ENCODE measurements at places on chromosomes 5 and 9. TPM values are rescaled to one million over a fixed set of nuclear protein-coding genes. Genes with fewer than 3 reads are reported as not detected.

- H3K27ac ChIP-seq: no peak overlapping the region
- DNase-seq: no peak
- no peak overlapping the region for H3K4me3 ChIP-seq
Measured at GRCh38 chr9:95452176-95452575, 64.6 kb downstream of the PTCH1 start.

- peak overlapping the region; percentile 34 for H3K27ac ChIP-seq
- no peaks in the 10 kb centered on the region for H3K27me3 ChIP-seq
Measured at GRCh38 chr5:151718153-151718552, 31.4 kb upstream of the SPARC start.

The PDE6A gene
- total RNA-seq: not detected

The TTC33 gene
- total RNA-seq: 6.6 TPM

The NEUROG1 gene
- total RNA-seq: not detected

- H3K27ac ChIP-seq: no peak overlapping the region
- no peak overlapping the region for H3K4me3 ChIP-seq
- no peaks in the 10 kb centered on the region for H3K36me3 ChIP-seq
- H3K27me3 ChIP-seq: no peaks in the 10 kb centered on the region
Measured at GRCh38 chr5:73061593-73061992, 58.8 kb upstream of the TMEM171 start.

DNA sequence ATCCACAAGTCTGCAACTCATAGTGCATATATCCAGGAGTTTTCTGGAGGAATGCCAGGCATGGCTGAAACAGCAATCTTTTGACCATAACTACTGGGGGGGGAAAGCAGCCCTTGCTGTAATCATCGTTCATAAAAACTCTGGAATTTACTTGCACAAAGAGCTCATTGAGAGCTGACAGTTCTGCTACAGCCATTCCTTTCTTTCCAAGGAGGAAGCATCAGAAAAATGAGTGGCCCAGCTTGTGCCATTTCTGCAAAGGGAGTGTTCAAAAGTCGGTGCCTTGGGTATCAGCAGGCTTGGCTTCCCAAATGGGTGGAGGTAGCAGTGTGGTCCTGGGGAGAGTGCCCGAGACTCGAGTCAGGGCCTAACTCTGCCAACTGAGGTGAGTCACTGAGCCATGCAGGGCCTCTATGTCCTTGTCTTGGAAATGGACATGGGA lies 101.5 kb downstream of the GCNT1 start:
- no peaks in the 10 kb centered on the region for H3K4me1 ChIP-seq
- H3K4me3 ChIP-seq: no peak overlapping the region
- H3K27ac ChIP-seq: no peak overlapping the region
- H3K27me3 ChIP-seq: no peaks in the 10 kb centered on the region
- H3K36me3 ChIP-seq: no peaks in the 10 kb centered on the region

DNA sequence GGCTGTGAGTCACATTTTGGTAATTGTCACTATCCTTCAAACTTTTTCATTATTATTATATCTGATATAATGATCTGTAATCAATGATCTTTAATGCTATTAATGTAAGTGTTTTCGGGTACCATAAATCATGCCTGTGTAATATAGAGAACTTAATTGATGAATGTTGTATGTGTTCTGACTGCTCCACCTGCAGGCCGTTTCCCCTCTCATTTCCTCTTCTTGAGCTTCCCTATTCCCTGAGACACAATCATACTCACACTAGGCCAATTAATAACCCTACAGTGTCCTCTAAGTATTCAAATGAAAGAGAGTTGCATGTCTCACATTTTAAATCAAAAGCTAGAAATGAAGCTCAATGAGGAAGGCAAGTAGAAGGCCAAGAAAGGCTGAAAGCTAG lies 420.9 kb upstream of the SGCD start:
- no peaks in the 10 kb centered on the region for H3K36me3 ChIP-seq
- H3K27ac ChIP-seq: no peak overlapping the region
- H3K4me3 ChIP-seq: no peak overlapping the region
- H3K4me1 ChIP-seq: no peaks in the 10 kb centered on the region

- no peak overlapping the region for H3K4me3 ChIP-seq
- no peaks in the 10 kb centered on the region for H3K36me3 ChIP-seq
- no peaks in the 10 kb centered on the region for H3K27me3 ChIP-seq
- no peak for DNase-seq
- H3K27ac ChIP-seq: no peak overlapping the region
Measured at GRCh38 chr5:43233946-43234345, 41.9 kb downstream of the NIM1K start.

- no peak overlapping the region for H3K27ac ChIP-seq
- no peaks in the 10 kb centered on the region for H3K4me1 ChIP-seq
- no peak overlapping the region for H3K4me3 ChIP-seq
Measured at GRCh38 chr5:169548315-169548714, 35.3 kb upstream of the SPDL1 start.

DNA sequence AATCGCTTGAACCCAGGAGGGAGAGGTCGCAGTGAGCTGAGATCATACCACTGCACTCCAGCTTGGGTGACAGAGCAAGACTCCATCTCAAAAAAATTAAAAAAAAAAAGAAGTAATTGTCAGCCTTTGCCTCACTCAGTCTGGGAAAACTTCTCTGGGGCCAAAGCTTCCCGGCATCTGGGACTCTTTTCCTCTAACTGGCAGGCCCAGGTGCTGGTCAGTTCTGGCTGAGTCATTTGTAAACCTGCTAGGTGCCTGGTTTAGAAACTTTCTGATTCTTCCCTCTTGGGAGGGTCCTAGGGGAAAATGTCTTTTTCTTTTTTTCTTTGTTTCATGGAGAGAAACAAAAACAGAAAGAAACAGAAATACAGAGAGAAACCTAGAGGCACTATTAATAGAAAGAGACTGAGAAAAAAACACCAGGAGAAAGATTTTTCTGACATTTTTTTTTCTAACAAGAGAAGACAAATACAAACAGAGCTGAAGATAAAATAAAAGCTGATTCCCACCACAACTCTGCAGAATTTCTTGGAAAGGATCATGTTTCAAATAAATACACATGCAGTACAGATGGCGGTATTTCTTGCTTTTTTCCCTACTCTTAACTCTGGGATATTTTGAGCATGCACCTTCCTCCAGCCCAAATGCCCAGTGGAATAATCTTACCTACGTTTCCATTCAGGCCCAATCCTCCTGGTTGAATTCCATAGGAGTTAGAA lies 22.1 kb upstream of the UBAP2 start:
- DNase-seq: no peak
- no peaks in the 10 kb centered on the region for H3K36me3 ChIP-seq
- H3K27me3 ChIP-seq: no peaks in the 10 kb centered on the region
- no peak overlapping the region for H3K27ac ChIP-seq
- H3K4me1 ChIP-seq: peaks cover 8% of the 10 kb centered on the region

The FABP6 gene
- total RNA-seq: not detected

DNA sequence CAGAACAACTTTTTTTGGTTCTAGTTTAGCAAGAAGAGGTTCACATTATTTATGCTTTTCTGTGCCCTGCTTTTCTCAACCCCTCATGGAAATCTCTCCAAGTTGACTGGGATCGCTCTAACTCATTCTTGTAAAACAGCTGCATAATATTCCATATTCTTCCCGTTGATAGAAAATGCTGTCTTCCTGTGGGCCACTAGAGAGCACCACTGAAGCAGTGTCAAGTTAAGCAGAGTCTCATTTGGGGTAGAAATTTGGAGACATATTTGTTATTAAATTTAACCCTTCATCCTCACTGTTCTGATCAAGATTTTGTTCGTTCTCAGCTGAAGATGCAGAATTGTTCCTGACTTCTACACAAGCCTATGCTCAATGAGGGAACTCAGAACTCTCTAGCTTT lies 140.1 kb downstream of the CEMIP2 start:
- H3K36me3 ChIP-seq: no peaks in the 10 kb centered on the region
- no peak overlapping the region for H3K27ac ChIP-seq
- H3K4me3 ChIP-seq: no peak overlapping the region
- DNase-seq: no peak
- no peaks in the 10 kb centered on the region for H3K27me3 ChIP-seq
- H3K4me1 ChIP-seq: peaks cover 3% of the 10 kb centered on the region

The C9orf50 gene
- not detected for total RNA-seq

The RANBP3L gene
- 0.31 TPM for total RNA-seq

GRCh38 chr9:95230046-95230445 lies 87.5 kb downstream of the FANCC start:
- H3K27ac ChIP-seq: no peak overlapping the region
- no peak overlapping the region for H3K4me3 ChIP-seq
- no peaks in the 10 kb centered on the region for H3K36me3 ChIP-seq

DNA sequence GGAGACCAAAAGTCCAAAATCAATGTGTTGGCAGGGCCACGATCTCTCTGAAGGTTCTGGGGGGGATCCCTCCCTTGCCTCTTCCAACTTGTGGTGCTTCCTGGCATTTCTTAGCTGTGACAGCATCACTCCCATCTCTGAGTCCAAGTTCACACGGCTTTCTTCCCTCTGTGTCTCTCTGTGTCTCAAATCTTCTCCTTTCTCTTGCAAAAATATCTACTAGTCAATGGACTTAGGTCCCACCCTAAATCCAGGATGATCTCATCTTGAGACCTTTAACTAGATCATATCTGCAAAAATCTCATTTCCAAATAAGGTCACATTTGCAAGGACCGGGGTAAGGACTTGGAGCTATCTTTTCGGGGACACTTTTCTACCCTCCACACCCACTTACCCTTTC lies 186.1 kb downstream of the HSD17B3 start:
- no peak for DNase-seq
- no peak overlapping the region for H3K27ac ChIP-seq
- no peaks in the 10 kb centered on the region for H3K27me3 ChIP-seq
- no peak overlapping the region for H3K4me3 ChIP-seq
- H3K36me3 ChIP-seq: no peaks in the 10 kb centered on the region

DNA sequence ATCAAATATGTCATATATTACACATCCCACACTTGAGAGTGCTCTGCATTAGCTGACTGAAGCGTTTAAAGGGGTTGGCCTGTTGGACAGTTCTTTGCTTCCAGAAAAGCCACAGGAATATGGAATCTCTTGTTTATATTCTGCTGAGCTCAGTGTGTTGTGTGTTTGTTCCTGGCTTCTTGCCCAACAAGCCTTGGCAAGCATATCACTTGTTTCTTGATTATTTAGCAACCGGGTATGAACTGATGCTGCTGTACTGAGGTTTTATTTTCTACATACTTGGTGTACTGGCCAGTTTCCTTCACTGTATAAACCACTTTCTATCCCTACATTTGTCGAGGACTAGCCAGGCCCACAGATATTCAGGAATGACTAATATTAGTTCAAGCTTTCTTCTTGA lies 378.9 kb downstream of the KCTD16 start:
- H3K27ac ChIP-seq: no peak overlapping the region
- DNase-seq: peak; percentile 61
- H3K4me3 ChIP-seq: no peak overlapping the region
- H3K36me3 ChIP-seq: no peaks in the 10 kb centered on the region

- no peaks in the 10 kb centered on the region for H3K36me3 ChIP-seq
- DNase-seq: no peak
- H3K4me3 ChIP-seq: no peak overlapping the region
- no peaks in the 10 kb centered on the region for H3K27me3 ChIP-seq
- no peak overlapping the region for H3K27ac ChIP-seq
Measured at GRCh38 chr9:16405421-16405820, 465.0 kb downstream of the BNC2 start.

- H3K36me3 ChIP-seq: peaks cover 12% of the 10 kb centered on the region
- no peaks in the 10 kb centered on the region for H3K27me3 ChIP-seq
- no peaks in the 10 kb centered on the region for H3K4me1 ChIP-seq
- no peak for DNase-seq
Measured at GRCh38 chr9:98007251-98007928, 24.2 kb downstream of the ANP32B start.

DNA sequence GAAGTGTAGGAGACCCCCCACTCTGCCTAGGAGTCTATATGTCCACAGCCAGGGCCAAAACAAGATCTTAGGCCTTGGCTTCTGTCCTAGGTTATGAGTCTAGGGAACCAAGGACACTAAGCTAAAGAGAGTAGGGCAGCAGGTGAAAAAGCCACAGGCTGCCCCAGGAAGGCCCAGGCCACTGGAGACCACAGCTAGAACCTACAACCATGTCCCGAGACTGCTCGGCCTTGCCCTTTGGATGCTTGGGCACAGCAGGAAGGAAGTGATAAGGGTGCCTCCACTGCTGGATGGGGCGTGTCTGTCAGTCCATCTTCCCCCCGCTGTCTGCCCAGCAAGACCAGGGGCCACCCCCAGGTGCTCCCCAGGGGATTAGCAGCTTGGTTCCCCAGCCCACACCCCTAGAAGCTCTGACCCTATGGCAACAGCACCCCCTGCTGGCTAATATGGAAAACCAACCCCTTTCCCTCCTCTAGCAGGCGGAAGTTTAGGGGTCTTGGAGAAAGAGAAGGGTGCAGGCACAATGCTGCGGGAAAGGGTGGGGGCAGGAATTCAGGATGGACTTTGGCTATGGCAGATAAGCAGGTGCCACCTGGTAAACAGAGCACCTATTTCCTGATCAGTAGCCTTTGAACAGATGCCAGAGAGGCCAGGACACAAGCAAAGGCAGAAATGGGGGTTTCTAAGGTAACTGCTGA lies 10.5 kb upstream of the IRF1 start:
- DNase-seq: peak; percentile 65
- peak overlapping the region; percentile 49 for H3K27ac ChIP-seq
- no peaks in the 10 kb centered on the region for H3K27me3 ChIP-seq
- no peaks in the 10 kb centered on the region for H3K36me3 ChIP-seq
- peaks cover 58% of the 10 kb centered on the region for H3K4me1 ChIP-seq
- H3K4me3 ChIP-seq: no peak overlapping the region

The SH3GL2 gene
- total RNA-seq: not detected

GRCh38 chr9:26727471-26727870 lies 165.1 kb downstream of the CAAP1 start:
- no peaks in the 10 kb centered on the region for H3K27me3 ChIP-seq
- H3K4me1 ChIP-seq: no peaks in the 10 kb centered on the region
- H3K4me3 ChIP-seq: no peak overlapping the region
- no peak for DNase-seq
- no peak overlapping the region for H3K27ac ChIP-seq
- no peaks in the 10 kb centered on the region for H3K36me3 ChIP-seq

DNA sequence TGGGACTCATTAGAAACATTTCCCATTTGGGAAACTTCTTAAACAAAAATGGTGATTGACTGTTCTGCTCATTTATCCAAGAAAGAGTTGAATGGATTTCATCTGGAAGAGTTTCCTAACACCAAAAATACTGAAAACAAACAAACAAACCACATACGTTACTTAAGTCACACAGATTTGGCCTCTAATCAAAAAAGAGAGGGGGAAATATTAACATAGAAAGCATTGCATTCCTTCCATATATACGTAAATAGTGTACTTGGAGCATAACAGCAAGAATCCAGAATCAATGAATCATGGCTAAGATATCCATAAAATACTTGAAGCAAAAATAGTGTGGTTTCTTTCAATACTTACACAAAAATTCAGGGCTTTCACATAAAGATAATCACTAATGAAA lies 189.8 kb upstream of the MAP3K1 start:
- no peak overlapping the region for H3K27ac ChIP-seq
- H3K27me3 ChIP-seq: no peaks in the 10 kb centered on the region
- no peak for DNase-seq

The CDC23 gene
- 16.2 TPM for total RNA-seq

The SPAAR gene
- total RNA-seq: 0.95 TPM

The TAF11L9 gene
- not detected for total RNA-seq

- H3K4me3 ChIP-seq: no peak overlapping the region
- H3K4me1 ChIP-seq: no peaks in the 10 kb centered on the region
- no peak overlapping the region for H3K27ac ChIP-seq
- no peaks in the 10 kb centered on the region for H3K36me3 ChIP-seq
- no peaks in the 10 kb centered on the region for H3K27me3 ChIP-seq
- no peak for DNase-seq
Measured at GRCh38 chr5:54063817-54064216, 246.6 kb downstream of the ARL15 start.

All from right lobe of liver (tissue), 6 donors.